ENCODE measurements at places on chromosomes 13 and 19. TPM values are rescaled to one million over a fixed set of nuclear protein-coding genes. Genes with fewer than 3 reads are reported as not detected.

ZNF880 gene
- 87.3 TPM for total RNA-seq

DNA sequence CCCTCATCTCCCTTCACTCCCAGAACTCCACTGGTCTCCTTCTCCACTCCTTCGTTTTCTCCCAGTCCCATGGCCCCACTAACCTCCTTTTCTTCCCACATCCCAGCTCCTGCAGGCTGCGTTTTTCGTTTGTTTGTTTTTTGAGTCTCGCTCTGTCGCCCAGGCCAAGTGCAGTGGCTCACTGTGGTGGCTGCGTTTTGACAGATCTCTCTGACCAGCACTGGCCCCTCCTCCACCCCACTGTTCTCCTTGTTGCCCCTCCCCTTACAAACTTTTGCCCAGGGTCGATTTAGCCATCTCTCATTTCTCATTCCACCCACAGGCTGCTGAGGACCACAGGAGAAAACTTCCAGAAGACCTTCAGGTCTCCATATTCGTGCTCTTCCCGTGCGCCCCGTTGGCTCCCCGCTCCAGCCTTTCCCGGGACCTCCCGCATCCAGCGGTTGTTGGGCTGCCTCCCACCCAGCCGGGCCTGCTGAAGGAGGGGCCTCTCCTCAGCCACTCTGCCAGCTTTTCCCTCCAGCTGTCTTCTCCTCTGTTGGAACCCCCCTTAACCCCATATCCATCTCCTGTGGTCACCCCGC is 40.6 kb upstream of the GJB6 start:
- no peaks in the 10 kb centered on the region for H3K4me1 ChIP-seq
- H3K36me3 ChIP-seq = no peaks in the 10 kb centered on the region
- DNase-seq = no peak
- H3K27me3 ChIP-seq = no peaks in the 10 kb centered on the region

- H3K27ac ChIP-seq = no peak overlapping the region
- H3K27me3 ChIP-seq = no peaks in the 10 kb centered on the region
- H3K4me1 ChIP-seq = peaks cover 8% of the 10 kb centered on the region
- DNase-seq = no peak
- no peaks in the 10 kb centered on the region for H3K36me3 ChIP-seq
Observed at GRCh38 chr19:45107621-45108150, 14.7 kb downstream of the PPP1R37 start.

- no peaks in the 10 kb centered on the region for H3K36me3 ChIP-seq
- H3K27me3 ChIP-seq = no peaks in the 10 kb centered on the region
- no peaks in the 10 kb centered on the region for H3K4me1 ChIP-seq
- no peak overlapping the region for H3K27ac ChIP-seq
Observed at GRCh38 chr19:28066161-28066560, 1146.8 kb downstream of the UQCRFS1 start.

- peaks cover 8% of the 10 kb centered on the region for H3K27me3 ChIP-seq
- no peaks in the 10 kb centered on the region for H3K36me3 ChIP-seq
- H3K4me1 ChIP-seq = no peaks in the 10 kb centered on the region
Observed at GRCh38 chr19:54391589-54392061, 23.6 kb upstream of the TTYH1 start.

- no peaks in the 10 kb centered on the region for H3K27me3 ChIP-seq
- no peak overlapping the region for H3K27ac ChIP-seq
- no peaks in the 10 kb centered on the region for H3K4me1 ChIP-seq
- H3K4me3 ChIP-seq = no peak overlapping the region
Observed at GRCh38 chr19:29303069-29303718, 90.2 kb upstream of the UQCRFS1 start.

DNA sequence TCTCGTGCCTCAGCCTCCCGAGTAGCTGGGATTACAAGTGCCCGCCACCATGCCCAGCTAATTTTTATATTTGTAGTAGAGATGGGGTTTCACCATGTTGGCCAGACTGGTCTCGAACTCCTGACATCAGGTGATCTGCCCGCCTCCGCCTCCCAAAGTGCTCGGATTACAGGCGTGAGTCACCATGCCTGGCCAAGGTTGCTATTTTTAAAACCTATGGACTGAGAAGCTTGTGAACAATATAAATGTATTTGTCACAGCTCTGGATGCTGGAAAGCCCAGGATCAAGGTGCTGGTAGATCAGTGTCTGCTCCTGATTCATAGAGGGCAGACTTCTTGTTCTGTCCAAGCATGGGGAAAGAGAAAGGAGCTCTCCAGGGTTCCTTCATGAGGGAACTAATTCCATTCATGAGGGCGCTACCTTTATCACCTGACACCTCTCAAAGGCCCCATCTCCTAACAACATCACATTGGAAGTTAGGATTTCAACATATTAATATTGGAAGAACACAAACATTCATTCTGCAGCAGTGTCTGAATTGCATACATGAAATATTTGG is 16.1 kb downstream of the CARD8 start:
- no peaks in the 10 kb centered on the region for H3K27me3 ChIP-seq
- no peak overlapping the region for H3K4me3 ChIP-seq
- H3K27ac ChIP-seq = no peak overlapping the region
- H3K36me3 ChIP-seq = no peaks in the 10 kb centered on the region

DNA sequence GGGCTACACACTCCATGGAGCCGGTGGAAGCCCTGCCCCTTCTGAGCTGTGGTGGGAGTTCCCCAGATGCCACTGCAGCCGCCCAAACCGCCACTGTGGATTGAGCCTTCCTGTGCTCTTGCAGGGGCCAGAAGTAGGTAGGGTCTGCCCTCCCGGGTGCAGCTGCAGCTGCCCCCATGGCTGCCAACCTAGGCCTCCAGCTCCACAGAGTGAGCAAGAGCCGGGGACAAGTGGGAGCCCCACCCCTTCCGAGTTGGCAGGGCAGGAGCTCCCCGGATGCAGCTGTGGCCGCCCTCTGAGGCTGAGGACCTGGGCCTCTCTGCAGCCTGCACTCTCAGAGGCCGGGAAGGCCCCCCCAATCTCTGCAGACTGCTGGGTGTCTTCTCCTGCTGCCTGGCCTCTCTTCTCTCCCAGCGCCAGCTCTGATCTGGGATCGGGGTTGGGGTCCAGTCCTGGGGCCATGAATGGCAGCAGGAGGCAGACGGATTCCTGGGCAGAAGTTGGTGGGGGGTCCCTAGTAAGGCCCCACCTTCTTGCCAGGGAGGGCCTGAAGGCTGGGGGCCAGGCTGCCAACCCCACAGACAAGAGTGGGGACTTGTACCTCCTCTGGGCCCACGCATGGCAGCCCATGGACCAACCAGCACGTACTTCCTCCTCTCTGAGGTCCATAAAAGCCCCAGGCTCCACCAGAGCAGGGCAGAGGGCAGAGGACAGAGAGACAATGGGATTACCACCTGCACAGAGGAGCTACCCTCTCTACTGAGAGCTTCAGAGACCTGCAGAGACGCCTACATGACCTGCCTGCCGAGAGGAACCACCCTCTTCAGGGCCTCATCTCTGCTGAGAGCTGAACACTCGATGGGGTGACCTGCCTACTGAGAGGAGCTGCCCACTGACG is 28.9 kb downstream of the AP2S1 start:
- H3K4me1 ChIP-seq = no peaks in the 10 kb centered on the region
- no peaks in the 10 kb centered on the region for H3K36me3 ChIP-seq
- H3K4me3 ChIP-seq = no peak overlapping the region
- no peak overlapping the region for H3K27ac ChIP-seq
- no peak for DNase-seq
- no peaks in the 10 kb centered on the region for H3K27me3 ChIP-seq

GRCh38 chr13:77338329-77338728 is 11.4 kb upstream of the MYCBP2 start:
- H3K27me3 ChIP-seq = no peaks in the 10 kb centered on the region
- H3K36me3 ChIP-seq = no peaks in the 10 kb centered on the region
- DNase-seq = no peak
- no peak overlapping the region for H3K27ac ChIP-seq
- H3K4me3 ChIP-seq = no peak overlapping the region
- no peaks in the 10 kb centered on the region for H3K4me1 ChIP-seq

DNA sequence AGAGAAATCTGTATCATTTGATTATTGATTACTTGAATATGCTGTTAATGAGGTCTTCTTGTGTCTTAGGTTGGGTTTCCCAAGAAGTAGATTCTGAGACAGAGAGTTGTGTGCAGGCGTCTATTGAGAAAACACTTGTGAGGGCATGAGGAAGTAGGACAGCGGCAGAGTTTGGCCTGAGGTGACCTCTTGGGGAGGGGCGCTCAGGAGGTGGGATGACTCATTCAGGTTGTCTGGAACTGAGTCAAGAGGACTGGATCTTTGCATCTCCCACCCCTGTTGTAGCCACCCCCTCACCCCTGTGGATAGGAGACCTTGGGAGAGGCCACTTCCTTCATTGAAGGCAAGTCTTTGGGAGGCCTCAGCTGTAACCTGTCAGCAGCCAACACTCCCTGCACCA is 35.2 kb upstream of the WDFY2 start:
- no peak for DNase-seq
- no peak overlapping the region for H3K27ac ChIP-seq
- H3K27me3 ChIP-seq = no peaks in the 10 kb centered on the region
- no peak overlapping the region for H3K4me3 ChIP-seq
- H3K4me1 ChIP-seq = no peaks in the 10 kb centered on the region

DNA sequence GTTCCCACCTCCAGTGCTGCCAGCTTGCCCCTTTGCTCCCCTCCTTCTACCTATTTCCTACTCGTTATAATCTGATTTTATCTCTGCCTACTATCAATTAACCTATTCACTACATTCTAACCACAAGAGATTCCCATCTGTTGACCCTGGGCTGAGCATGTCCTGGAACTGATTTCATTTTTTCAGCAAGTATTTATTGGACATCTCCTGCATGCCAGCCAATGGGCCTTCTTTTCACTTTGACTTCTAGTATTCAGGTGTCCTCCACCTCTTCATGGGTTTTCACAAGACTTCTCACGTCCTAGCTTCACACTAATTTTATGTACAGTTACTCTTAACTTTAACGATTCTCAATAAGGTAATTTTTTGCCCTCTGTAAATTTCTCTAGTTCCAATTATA is 282.7 kb upstream of the KLHL1 start:
- DNase-seq = no peak
- H3K27ac ChIP-seq = no peak overlapping the region
- H3K27me3 ChIP-seq = no peaks in the 10 kb centered on the region
- H3K4me1 ChIP-seq = no peaks in the 10 kb centered on the region
- H3K36me3 ChIP-seq = no peaks in the 10 kb centered on the region
- no peak overlapping the region for H3K4me3 ChIP-seq

DNA sequence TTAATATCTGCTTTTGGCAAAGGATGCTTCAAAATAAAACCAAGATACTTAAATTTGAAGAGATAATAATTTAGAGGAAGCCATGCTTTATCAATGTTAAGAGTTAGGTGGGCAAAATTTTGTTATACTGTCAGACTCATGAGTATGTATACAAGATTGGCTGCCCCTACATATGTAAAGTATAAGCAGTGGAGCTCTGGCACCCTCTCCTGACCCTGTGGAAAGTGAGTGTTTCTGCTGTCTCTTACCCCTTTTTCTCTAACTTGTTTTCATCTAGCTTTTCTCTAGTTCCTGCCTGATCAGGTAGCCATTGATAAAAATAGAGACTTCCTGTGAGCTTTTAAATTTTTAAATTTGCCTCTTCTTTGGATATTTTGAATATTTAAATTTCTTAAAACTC is 710.9 kb upstream of the SPRY2 start:
- H3K27ac ChIP-seq = no peak overlapping the region
- H3K27me3 ChIP-seq = no peaks in the 10 kb centered on the region
- no peak overlapping the region for H3K4me3 ChIP-seq
- no peaks in the 10 kb centered on the region for H3K36me3 ChIP-seq

GRCh38 chr13:107034236-107034872 is 466.4 kb upstream of the ARGLU1 start:
- H3K27me3 ChIP-seq = no peaks in the 10 kb centered on the region
- no peak overlapping the region for H3K4me3 ChIP-seq
- no peaks in the 10 kb centered on the region for H3K4me1 ChIP-seq
- no peak for DNase-seq
